ENCODE measurements at places on chromosomes 16 and 17. TPM values are rescaled to one million over a fixed set of nuclear protein-coding genes. Genes with fewer than 3 reads are reported as not detected.

DNA sequence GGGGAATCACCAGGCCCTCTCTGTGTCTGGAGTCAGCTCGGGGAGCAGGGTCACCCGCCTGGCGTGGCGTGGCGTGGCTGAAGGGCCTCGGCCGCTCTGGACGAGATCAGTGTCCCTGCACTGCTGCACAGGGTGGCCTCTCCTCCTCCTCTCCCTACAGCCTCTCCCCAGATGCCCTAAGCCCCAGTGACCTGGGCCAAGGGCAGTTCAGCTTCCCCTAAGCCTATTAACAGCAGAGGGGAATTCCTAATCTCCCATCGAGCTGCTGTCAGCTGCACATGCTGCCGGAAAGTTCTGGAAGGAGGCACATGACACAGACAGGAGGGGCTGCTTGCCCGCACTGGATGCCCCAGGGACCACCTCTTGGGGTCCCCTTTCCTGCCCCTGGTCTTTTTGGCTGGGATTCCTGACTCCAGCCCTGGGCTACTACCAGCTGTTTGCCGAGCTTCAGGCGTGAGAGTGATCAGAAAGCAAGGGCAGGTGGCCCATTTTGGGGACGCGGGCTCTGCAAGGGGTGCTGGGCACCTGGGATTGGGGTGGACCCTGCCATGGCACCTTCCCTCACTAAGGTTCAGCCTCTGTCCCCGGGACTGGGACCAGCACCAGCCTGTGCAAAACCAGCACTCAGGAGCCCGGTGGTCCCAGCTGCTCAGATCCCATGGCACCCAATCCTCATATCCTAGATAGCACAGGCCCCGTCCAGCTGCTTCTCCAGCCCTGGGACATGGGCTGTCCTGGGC is 794 bp downstream of the PDE6G start:
- DNase-seq: no peak

DNA sequence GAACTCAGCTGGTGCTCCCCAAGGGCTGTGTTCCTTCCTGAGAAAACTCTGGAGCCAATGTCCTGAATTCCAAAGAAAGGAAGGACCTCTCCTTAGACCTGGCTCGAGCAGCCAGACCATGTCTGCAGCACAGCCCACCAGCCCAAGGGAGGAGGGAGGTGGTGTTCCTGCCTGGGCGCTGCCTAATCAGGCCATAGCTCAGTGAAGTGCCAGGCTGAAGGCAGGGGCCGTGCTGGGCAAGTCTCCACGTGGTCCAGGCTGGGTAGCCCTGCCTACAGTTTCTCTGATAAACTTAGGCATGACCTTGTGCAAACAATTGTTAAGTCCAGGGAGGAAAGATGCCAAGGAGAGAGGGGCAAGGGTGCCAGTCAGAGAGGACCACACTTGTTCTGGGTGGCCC is 76.8 kb downstream of the MPRIP start:
- no peak for DNase-seq

GRCh38 chr17:82253179-82253544 is 20.3 kb downstream of the CSNK1D start:
- DNase-seq: no peak

DNA sequence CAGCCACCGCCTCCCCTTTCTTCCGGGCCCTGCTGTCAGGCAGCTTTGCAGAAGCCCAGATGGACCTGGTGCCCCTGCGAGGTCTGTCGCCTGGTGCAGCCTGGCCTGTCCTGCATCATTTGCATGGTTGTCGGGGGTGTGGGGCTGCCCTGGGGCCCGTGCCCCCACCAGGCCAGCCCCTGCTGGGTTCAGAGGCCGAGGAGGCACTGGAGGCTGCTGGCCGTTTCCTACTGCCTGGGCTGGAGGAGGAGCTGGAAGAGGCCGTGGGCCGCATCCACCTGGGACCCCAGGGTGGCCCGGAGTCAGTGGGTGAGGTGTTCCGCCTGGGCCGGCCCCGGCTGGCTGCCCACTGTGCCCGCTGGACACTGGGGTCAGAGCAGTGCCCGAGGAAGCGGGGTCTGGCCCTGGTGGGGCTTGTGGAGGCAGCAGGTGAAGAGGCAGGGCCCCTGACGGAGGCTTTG is 5.5 kb upstream of the TGFB1I1 start:
- DNase-seq: no peak

Gene SMIM36
- total RNA-seq: not detected

- DNase-seq: peak; percentile 44
Observed at GRCh38 chr17:44878627-44879221, 20.5 kb downstream of the EFTUD2 start.
